ENCODE measurements at places on chromosomes 7 and 10.

GRCh38 chr10:78768876-78769275 lies 299.9 kb upstream of the ZMIZ1 start:
- no peak for DNase-seq

GRCh38 chr10:8138471-8138870 lies 84.0 kb downstream of the GATA3 start:
- DNase-seq = no peak

DNA sequence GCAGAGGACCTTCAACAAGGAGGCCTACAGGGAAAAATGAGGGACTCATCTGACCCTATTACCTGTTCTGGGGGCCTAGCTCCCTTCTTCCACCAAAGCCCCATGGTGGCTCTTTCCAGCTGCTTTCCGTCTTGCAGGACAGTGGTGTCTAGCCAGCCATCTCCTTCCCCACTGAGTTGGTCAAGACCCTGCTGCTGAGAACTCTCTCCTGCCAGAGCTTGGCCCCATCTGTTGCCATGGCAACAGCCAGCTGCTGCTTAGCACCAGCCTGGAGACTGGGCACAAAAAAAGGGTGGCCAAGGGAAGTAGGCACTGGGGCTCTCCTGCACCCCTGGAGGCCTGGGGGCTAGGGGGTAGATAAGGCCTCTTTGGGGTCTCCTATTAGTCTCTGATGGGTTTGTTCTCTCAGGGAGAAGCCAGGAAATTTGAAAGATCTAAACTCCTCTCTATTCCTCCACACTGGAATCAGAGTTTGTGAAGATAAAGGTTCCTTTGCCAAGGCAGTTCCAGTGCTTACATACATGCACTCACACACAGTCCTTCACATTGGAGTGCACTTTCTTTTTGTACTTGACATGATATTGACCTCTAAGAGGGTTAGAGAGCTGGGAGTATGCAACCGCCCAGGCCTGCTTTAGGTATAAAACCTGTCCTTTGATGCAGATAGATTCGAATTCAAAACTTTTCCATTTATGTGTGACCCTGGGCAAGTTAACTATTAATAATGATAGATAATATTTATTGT lies 15.8 kb downstream of the TSPAN33 start:
- DNase-seq = no peak

- no peak for DNase-seq
Observed at GRCh38 chr10:62778125-62778524, 26.4 kb upstream of the ADO start.

DNA sequence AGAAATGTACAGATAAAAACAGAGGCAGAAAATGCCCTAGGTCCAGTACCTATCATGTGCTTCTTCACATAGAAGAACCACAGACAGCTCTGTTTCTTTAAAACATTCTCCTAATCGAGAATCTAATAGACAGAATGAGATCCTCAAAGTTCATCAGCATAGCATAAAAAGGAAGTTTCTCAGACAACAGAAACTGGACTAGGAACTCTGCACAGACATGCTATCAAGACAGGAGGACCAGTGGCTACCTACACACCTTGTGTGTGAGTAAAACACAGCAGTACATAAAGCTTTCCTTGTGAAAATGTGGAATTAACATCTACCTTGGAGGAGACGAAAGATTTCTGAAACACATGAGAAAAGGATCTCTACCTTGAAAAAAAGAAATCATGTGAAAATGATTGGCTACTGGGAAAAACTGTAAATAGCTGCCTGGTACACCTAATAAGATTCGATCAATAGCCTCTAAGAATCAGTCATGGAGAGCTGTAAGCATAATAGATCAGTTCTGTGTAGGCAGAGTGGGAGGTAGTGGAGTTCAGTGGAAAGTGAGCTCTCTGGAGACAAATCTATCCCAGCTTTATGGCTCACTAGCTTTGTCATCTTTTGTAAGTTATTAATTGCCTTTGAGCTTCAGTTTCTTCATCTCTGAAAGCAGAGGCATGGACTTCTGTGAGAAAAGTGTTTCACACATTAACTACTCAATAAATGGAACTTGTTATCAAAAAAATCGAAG lies 26.7 kb downstream of the ELAPOR2 start:
- DNase-seq = no peak

DNA sequence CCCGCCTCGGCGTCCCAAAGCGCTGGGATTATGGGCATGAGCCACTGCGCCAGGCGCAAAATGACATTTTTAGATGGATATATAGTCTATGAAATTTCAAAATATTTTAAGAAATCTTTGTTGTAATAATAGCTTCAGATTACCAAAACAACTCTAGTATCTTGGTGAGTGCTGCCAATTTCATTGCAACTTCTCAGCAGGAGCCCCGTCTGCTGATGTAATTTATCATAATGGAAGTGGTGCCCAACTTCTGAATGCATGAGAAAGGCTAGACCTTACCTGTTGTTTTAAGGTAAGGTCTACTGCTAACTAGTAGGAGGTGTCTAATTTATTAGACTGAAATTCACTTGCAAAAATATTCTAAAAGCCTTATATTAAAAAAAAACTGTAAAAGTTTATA lies 20.0 kb downstream of the PDSS1 start:
- no peak for DNase-seq

DNA sequence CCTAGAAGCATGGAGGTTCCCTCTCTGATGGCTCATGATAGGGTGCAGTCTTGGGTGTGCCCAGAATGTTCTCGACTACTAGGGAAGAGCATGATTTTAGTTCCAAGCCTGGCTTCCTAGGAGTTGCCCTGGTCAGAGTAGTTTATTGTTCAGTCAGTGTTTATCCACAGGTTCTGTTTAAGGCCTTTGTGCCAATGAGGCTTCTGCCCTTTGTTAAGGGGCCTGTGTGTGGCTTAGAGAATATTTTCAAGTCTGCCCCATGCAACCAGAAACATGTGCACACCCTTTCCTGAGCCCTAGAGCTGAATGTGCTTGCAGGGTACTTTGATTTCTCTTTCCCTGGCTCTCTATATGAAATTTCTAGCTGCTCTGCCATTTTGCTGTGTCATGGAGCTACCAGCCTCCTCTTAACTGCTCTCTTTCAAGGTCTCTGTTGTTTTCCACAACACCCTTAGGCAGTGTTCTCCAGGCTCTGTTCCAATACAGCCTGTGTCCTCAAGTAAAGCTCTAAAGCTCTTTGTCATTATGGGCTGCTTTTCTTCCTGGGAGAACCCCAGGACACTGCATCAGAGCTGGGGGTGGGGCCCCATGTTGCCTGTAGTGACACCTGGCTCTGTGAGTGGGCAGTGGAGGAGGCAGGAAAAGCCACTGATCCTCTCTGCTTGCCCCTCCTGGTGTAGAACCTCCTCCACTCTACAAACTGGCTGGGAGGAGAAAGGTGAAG lies 34.1 kb upstream of the TSPAN33 start:
- no peak for DNase-seq
